Progenitor cell of endocrine pancreas (in vitro differentiated cells): ENCODE measurements at places on chromosomes 4 and X. TPM values are rescaled to one million over a fixed set of nuclear protein-coding genes. Genes with fewer than 3 reads are reported as not detected.
A peak's percentile ranks its signal among the peaks of the same experiment; 100 is the strongest.

GRCh38 chr4:41199788-41200187 is 14.6 kb downstream of the APBB2 start:
- no peak for DNase-seq

GRCh38 chr4:139815778-139816601 is 150.4 kb downstream of the MGST2 start:
- peak; percentile 15 for DNase-seq

GRCh38 chrX:31219174-31219573 is 147.3 kb upstream of the FTHL17 start:
- DNase-seq: no peak

DNA sequence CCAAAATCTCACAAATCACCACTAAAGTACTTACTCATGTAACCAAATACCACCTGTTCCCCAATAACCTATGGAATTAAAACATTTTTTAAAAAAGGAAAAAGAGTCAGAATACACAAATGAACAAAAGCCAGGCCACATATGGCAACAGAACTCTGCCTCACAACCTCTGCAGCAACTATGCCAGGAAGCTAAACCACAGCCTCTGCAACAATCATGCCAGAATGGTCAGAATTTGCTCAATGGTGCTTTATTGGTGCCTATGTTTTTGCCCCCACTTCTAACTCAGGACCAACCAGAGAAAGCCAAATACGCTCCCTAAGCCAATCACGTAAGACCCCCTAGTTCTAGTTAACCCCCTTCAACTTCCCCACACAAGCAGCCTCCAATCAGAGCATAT is 69.6 kb downstream of the HOPX start:
- DNase-seq: no peak

DNA sequence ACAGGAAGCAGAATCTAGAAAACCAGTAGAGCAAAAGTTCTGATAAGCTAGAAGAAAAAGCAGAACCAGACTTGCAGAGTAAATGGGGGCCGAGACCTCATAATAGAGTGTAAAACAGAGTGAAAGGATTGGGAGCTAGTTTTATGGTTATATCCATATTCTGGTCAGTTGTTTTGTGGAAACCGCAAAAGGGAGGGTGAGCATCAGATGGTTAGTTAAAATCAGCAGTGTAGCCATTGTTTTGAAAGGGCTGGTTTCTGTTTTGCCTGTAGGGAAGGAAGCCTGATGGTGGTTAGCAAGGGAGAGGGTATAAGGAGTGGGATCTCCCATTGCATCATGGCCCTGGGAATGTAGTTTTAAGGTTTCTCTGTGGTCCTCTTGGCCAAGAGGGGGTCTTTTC is 17.2 kb upstream of the CCNI start:
- DNase-seq: no peak

DNA sequence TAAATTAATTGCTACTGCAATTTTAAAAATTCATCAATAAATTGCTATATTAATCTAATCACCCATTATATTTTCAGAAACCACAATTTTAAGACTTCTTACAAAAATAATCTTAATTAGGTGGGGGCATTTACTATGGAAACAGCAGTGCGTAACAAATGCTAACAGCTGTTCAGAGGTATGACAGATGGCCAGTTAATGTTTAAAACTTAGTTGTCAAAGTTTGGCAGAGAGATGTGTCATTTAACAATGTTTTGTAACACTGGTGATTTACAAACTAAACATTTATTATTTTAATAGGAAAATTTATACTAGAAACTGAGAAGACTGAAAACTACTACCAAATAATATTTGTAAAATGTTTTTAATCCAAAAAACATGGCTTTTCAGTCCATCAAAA is 85.2 kb upstream of the GPR34 start:
- DNase-seq: no peak

The UGT2A1 gene
- not detected in 2 replicates for total RNA-seq

The HMX1 gene
- total RNA-seq: 0.65 and 0.87 TPM in 2 replicates

The PNMA6A gene
- 6.9 and 7.0 TPM in 2 replicates for total RNA-seq

- DNase-seq: no peak
Observed at GRCh38 chrX:125778261-125778660, 387.8 kb downstream of the DCAF12L2 start.

DNA sequence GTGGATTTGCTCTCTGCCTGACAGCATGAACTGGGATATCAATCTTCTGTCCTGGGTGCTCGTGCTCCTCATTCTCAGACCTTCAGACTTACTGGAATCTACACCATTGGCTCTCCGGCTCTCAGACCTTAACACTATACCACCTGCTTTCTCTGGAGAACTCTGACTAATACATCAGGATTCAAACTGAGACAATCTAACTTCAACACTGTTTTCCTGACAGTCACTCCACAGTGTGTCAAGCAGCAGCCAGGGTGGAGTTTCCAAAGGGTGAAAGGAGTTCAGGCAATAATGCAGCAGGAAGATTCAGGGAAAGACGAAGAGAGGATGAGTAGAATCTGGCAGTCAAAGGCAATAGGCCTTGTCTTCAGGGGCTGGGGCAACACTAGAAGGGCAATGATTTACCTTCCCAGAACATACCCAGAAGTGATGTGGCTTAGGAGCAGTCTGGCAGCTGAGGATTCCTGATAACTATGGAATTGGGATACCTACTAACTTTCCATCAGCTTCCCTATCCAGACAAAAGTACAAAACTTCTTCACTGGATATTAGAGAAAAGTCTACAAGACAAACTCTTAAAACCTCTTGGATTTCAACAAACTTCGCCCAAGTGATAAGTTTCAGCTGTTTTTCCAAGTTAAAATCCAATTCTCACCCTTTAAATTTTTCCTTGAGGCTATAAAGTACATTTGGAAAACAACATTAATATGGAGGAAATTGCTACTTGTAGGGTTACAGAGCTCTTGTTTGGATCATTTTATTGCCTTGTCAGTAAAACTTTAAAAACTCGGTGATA is 58.4 kb upstream of the SLIT2 start:
- DNase-seq: no peak

The CTAG1A gene
- not detected in 2 replicates for total RNA-seq

DNA sequence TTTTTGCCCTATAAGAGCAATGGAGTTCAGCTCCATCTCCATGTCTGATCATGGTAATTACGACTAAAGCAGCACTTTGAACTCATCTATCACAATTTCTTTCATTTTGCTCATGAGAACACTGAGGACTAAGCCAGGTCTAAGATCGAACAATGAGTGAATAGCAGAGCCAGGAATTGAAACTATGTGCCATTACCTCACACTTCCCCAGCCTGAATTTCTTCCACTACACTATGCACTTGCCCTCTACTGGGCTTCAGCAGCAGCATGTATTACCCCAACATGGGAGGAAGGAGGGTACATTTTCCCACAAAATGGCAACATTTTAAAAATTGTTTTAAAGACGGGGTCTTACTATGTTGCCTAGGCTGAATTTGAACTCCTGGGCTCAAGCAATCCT is 274.7 kb upstream of the FGF13 start:
- DNase-seq: no peak

The RENBP gene
- 2.5 and 3.3 TPM in 2 replicates for total RNA-seq

GRCh38 chr4:152398060-152398459 is 137.8 kb downstream of the FBXW7 start:
- no peak for DNase-seq

The CRMP1 gene
- total RNA-seq: 17.6 and 18.2 TPM in 2 replicates

The GLRA2 gene
- total RNA-seq: not detected in 2 replicates

The BTC gene
- 0.46 and 0.60 TPM in 2 replicates for total RNA-seq

DNA sequence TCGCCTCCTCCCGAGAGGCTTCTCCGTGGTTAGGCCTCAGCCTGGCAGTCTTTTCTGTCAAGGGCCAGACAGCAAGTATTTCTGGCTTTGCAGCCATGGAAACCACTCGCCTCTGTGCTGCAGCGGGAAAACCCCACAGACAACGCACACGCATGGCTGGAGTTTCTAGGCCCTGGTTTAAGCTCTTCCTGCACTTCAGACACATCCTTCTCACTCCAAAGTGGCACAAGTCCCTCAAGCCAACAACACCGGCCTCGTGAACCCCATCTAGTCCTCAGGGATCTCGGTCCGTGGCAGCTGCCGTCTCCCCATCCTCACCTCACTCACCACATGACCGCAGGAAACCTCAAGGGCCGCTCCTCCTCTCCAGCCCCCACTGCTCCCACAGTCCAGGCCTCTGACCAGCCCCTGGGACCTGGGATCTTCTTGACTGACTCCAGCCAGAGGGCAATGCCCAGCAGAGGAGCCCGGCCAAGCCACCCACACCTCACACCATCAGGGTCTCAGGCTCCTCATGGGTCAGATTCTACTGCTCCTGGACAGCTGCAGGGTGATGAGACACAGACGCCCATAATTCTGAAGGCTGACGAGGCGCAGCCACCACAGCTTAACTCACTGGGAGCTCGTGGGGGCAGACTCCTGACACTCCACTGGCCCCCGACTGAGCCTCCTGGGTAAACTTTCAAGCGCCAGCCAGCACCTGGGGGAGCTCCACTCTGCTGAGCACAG is 21.7 kb downstream of the LETM1 start:
- no peak for DNase-seq

The CD38 gene
- total RNA-seq: not detected in 2 replicates

The YIPF6 gene
- total RNA-seq: 44.5 and 47.2 TPM in 2 replicates

The SEC31A gene
- 233 and 250 TPM in 2 replicates for total RNA-seq

DNA sequence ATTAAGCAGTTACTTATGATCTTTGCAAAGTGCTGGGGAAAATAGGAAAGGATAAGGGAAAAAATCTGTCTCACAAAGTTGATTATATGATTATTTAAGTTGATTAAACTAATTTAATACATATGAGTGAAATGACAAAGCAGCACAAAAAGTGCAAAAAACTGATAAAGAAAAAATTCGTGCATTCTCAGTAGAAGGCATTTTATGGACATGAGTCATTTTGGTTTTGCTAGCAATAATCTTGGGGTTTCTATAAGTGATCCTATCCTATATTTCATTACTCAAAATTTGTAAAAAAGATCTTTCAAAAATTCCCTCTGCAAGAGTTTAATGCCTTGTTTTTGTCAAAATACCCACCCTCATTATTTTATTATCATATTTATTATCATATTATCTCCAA is 224.2 kb upstream of the ANXA10 start:
- DNase-seq: no peak

DNA sequence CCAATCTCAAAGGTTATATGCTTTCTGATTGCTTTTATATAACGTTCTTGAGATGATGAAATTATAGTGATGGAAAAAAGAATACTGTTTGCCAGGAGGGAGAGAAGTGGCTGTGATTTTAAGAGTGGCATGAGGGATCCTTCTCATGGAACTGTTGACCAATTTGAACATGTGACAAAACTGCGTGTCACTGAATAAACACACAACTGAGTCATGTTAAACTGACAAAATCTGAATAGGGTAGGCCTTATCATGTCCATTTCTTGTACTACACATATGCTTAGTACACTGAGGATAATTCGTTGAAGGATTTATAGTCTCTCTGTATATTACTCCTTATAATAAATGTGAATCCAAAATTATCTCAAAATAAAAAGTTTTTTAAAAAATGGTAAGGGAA is 22.2 kb upstream of the HSPA4L start:
- DNase-seq: no peak

- no peak for DNase-seq
Observed at GRCh38 chr4:3688018-3688998, 77.9 kb upstream of the ADRA2C start.

The RHOXF1 gene
- total RNA-seq: 0.55 and 1.4 TPM in 2 replicates

DNA sequence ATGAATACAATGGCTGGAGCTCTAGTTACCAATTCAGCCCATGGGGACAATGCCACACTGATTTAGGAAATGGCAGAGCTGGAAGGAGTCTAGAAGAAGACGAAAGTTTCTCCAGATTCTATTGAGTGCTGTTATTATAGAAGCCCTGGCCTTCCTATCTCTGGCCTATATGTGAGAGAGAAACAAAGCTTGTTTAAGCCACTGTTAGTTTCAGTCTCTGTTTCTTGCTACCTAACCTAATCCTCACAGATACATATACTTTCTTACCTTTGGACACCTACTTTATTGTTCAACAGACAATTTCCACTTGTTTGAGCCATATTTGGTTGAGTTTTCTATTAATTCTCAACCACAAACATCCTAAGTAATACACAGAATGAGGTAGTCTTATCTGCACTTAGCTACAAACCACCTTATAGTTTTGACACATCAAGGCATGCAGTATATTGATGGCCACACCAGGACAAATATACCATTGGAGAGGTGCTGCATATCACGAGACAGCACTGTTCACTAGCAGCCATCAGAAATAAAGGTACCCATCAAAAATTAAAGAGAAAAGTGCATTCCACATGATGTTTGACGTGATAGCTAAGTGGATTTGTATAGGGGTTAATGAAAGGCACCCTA is 190.2 kb downstream of the SMIM20 start:
- DNase-seq: no peak
